Posterior vena cava (tissue), 2 donors: ENCODE measurements at places on chromosomes 1 and 21. TPM values are rescaled to one million over a fixed set of nuclear protein-coding genes. Genes with fewer than 3 reads are reported as not detected.

C8A gene
- not detected for total RNA-seq

ZBTB8OS gene
- total RNA-seq, result 31.7 TPM

HSD3B2 gene
- not detected for total RNA-seq

SPRR3 gene
- not detected for total RNA-seq

GLRX2 gene
- total RNA-seq, result 21.1 TPM

PHTF1 gene
- total RNA-seq, result 13.2 TPM

ELF3 gene
- 0.37 TPM for total RNA-seq

AGT gene
- total RNA-seq, result 22.5 TPM

TUFT1 gene
- 6.6 TPM for total RNA-seq

ARHGEF10L gene
- 111 TPM for total RNA-seq

GRCh38 chr21:41667136-41667535 is 99.7 kb downstream of the RIPK4 start:
- peak; percentile 62 for DNase-seq

GRCh38 chr1:237562242-237562823 is 328.4 kb downstream of the ZP4 start:
- no peak for DNase-seq

- DNase-seq, result no peak
Measured at GRCh38 chr1:58431901-58432620, 114.5 kb downstream of the OMA1 start.

GRCh38 chr1:225825607-225826007 is 15.7 kb downstream of the EPHX1 start:
- DNase-seq, result peak; percentile 32

DNA sequence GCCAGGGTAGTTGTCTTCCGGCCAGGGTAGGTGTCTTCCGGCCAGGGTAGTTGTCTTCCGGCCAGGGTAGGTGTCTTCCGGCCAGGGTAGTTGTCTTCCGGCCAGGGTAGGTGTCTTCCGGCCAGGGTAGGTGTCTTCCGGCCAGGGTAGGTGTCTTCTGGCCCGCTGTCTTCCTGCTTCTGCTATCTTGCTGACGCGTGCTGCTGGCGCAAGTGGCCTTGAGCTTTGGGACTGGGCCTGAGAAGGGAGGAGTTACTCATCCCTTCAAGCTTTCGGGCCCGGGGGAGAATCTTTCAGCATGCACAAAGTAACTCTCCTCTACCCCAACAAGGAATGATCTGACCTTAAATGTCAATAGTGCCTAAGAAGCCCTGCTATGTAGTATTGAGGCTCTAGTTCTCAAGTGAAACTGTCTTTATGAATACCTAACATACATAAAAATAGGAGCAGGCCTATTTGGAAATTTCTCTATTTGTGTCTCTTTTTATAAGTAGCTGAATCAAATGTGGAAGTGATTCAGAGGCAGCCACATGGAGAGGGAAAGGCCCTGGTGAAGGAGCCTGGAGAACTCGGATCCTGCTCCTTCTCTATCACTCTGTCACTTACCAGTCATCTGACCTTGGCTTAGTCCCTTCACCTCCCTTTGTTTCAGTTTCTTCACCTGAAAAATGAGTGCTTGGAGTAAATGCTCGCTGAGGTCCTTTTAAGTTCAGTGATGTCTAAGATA is 65.6 kb downstream of the RGL1 start:
- DNase-seq, result peak; percentile 91

- DNase-seq, result peak; percentile 46
Measured at GRCh38 chr1:27951396-27951795, 8.4 kb upstream of the XKR8 start.

DNA sequence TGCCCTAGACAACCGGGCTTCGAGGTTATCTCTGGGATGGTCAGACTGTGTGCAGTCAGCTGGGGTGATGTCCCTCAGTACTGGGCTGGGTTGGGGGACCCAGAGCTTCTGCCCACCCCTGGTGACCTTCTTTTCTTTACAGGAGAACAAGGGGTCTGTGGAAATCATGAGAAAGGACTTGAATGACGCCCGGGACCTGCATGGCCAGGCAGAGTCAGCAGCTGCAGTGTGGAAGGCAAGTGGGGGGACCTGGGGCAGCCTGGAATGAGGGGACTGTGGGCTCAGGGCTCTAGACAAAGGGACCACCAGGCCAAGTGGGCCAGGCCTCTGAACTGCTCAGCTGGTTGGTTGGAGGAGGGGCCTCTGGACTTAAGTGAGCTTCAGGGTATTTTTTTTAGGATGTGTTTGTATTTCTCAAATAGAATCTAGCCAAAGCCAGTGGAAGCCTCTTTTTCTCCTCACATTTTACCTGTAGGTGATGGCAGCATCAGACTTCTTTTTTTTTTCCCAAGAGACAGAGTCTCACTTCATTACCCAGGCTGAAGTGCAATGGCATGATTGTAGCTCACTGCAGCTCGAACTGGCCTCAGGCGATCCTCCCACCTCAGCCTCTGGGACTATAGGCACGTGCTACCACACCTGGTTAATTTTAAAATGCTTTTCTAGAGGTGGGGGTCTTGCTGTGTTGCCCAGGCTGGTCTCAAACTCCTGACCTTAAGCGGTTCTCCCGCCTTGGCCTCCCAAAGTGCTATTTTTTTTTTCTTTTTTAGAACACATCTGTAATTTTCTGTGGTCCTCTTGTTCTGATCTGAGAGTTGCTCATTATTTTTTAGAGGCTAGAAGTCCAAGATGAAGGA is 1.9 kb downstream of the RNF187 start:
- no peak for DNase-seq

- no peak for DNase-seq
Measured at GRCh38 chr1:53285969-53286760, 41.7 kb downstream of the LRP8 start.

- DNase-seq, result no peak
Measured at GRCh38 chr1:163315773-163316374, 5.9 kb upstream of the NUF2 start.

DNA sequence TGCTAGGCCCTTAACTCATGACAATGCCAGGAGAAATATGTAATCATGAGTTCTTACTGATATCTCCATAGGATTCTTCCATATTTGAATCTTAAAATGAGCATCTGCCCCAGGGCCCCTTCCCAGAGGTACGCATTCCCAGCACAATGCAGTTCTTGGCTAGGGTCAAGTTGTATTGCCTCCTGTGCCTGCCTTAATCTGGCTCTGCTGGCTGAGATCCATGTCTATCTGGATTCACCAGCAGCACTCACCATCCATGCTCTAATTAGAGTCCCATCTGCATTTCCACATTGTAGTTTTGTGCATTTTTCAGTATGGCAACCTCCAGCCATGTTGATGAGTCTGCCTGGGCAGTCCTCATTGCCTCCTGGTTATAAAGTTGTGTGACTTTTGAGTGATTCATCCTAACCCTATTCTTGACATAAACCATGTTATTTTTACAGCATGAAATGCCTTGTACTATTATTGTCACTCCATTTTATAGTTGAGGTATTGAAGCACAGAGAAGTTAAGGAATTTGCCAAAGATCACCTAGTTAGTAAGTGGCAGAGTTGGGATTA is 55.9 kb downstream of the CAMSAP2 start:
- DNase-seq, result no peak

DNA sequence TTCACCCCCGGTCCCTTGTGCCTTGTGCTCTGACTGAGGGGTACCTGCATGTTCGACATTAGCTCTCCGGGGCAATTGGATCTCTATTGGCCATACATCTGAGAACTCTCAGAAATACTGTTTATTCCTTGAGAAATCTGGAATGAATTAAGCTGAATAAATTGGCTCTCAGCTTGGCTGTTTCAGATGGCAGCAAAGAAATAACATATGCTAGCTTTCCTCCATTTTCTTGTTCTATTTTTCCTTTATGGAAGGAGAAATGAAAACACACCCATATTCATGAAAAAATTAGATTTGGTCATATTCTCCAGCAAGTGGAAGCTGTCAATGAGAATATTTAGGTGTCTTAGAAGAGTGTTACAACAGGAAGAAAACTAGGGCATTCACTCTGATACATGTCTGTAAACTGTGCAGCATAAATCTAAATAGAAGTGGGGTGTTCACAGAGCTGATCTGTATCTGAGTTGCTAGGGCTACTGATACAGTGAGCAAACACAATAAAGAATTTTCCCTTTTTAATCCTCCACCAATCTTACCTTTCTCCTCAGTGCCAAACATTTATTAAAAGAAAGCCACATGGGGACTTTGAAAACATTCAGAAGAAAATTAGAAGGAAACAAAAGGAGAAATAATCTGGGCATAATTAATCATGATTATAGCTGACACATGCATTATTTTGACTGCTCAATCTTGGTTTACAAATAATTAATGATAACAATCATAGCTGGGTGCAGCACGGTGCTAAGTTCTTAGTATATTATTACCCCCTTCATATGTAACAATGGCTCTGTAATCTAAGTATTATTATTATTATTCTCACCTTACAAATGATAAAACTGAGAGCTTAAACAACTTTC is 671.9 kb upstream of the USP24 start:
- no peak for DNase-seq

DNA sequence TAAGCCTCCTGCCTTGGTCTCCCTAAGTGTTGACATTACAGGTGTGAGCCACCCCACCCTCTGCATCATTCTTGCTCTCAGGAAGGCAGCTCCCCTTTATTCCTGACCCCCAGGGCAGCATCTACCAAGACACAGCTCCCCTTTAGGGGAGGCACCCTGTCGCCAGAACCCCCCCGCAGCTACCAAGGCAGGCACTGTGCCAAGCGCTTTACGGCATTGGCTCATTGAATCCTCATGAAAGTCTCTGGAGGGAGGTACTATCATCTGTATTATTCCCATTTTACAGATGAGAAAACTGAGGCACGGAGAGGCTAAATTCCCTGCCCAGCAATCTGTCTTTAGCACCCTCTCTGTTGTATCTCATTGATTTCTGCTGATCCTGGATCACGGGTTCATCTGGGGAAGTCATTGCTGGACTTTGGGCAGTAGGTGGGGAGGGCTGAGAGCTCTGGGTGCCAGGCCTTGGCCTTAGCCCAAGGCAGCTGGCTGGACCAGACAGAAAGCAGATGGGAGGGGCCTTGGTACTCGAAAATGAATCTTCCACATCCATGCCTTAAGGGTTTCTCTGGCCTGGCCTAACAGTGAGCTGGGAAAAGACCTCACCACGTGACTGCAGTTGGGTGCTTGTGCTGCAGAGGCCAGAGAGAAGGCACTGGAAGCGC is 5.9 kb downstream of the PLOD1 start:
- no peak for DNase-seq

DNA sequence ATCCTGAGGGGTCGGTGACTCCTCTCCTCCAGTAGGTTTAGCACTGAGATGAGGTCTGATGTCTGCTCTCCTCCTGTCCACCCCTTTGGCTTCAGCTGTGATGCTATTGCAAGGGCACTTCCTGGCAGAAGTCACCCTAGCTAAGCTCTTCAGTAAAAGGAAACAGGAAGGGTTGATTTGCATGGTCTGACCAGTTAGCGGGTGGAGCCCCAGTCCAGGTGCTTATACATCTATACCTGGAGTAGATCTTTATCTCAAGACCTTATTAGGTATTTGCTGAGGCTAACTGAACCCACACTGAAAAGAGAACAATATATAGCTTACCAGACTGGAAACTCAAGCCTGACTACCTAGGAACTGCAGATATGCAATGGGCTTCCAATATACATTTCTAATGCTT is 28.9 kb upstream of the NFASC start:
- no peak for DNase-seq

DNA sequence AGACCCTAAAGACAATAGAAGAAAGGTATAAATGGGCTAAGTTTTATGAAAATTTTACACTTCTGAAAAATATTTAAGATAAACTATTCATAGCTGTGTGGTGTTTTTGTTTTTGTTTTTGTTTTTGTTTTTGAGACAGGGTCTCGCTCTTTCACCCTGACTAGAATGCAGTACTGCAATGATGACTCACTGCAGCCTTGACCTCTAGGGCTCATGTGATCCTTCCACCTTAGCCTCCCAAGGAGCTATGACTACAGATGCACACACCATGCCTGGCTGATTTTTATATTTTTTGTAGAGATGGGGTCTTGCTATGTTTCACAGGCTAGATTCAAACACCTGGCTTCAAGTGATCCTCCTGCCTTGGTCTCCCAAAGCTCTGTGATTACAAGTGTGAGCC is 66.6 kb downstream of the PUM1 start:
- no peak for DNase-seq

DNA sequence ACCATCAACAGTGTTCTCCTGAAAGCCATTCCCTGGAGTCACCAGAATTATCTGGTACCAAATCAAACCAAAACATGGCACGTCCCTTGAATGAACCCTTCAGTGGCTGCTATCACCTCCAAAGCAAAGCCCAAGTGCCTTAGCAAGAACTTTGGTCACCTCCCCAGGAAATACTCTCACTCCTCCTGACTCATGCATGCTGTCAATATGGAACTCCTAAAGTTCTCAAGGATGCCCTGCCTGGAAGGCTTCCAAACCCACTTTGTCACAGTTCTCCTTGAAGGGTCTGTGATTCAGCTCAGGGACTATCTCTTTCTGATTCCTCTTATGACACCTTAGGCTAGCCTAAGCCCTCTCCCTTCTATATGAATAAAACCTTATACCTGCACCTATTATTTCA is 146.1 kb upstream of the RUNX1 start:
- DNase-seq, result no peak

- DNase-seq, result no peak
Measured at GRCh38 chr21:26116456-26117011, 54.0 kb downstream of the APP start.

GRCh38 chr1:245825128-245825901 is 670.5 kb downstream of the KIF26B start:
- DNase-seq, result peak; percentile 60

GRCh38 chr1:47662068-47662467 is 224.2 kb downstream of the FOXD2 start:
- DNase-seq, result no peak

GRCh38 chr1:3244927-3245315 is 175.9 kb downstream of the PRDM16 start:
- no peak for DNase-seq

GRCh38 chr1:114081437-114082303 is 72.0 kb downstream of the SYT6 start:
- DNase-seq, result peak; percentile 83

DNA sequence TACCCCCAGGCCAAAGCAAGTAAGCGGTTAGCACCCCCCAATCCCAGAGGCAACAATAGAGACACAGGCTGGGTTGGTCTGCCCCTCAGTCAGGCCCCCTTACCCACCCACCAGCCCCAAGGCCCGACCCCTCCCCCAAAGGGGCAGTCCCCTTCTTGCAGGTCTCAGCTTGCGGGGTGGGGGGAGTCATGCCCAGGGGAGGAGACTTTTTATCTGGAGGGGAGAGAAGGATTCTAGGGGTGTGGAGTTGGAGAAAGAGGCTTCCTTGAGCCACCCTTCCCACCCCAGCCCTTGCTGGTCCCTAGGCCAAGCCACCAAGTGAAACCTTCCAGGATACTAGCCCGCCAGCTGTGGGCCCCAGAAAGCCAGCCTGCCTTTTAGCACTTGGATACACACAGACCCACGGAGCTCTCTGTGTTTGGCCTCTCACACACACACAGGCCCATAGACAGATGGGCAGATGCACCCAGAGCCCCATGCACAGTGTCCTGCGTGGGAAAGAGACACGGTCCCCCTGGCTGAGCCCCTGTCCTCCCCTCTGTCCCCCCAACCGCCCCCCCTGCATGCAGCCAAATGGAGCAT is 7.1 kb downstream of the TMEM54 start:
- DNase-seq, result peak; percentile 75

- DNase-seq, result no peak
Measured at GRCh38 chr1:200146100-200146499, 118.6 kb downstream of the NR5A2 start.
